Right atrium auricular region (tissue), 2 donors: ENCODE measurements at places on chromosomes 12 and 14. TPM values are rescaled to one million over a fixed set of nuclear protein-coding genes. Genes with fewer than 3 reads are reported as not detected.

CNTN1 gene
- 0.19 TPM for total RNA-seq

WDR89 gene
- total RNA-seq = 4.2 TPM

WNT1 gene
- not detected for total RNA-seq

PRB2 gene
- not detected for total RNA-seq

KRT75 gene
- not detected for total RNA-seq

SLC10A1 gene
- total RNA-seq = 0.16 TPM

DNA sequence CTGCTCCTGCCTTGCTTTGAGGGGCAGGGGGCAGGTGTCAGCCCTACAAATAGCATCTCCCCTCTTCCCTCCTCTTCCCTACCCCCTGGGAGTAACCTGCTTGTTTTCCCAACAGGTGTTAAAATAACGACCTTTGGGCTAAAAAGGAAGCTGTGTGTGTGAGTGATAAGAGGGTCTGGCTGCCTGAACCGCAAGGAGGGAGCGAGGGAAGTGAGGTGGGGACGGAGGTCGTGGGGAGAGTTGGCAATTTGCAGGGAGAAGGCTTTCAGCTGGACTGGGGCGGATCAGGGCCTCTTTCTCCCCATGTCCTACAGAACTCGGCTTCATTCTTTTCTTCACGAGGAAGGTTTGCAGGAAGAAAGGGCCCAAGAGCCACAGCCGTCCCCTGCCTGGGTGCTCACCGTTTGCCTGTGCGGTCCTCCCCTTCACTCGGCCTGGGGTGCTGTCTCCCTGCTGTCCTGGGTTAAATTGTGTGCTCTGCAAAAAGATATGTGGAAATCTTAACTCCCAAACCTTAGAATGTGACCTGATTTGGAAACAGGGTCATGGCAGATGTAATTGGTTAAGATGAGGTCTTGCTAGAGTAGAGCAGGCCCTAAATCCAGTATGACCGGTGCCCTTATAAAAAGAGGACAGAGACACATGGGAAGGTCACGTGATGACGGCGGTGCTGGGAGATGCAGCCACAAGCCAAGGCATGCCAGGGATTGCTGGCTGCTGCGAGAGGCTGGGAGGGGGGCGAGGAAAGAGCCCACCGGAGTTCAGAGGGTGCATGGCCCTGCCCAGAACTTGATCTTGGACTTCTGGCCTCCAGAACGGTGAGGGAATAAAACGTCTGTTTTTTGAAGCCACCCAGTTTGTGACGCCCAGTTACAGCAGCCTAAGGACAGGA is 38.7 kb upstream of the NCOR2 start:
- H3K4me3 ChIP-seq = no peak overlapping the region
- peaks cover 18% of the 10 kb centered on the region for H3K4me1 ChIP-seq
- no peak for DNase-seq
- no peaks in the 10 kb centered on the region for H3K27me3 ChIP-seq

DNA sequence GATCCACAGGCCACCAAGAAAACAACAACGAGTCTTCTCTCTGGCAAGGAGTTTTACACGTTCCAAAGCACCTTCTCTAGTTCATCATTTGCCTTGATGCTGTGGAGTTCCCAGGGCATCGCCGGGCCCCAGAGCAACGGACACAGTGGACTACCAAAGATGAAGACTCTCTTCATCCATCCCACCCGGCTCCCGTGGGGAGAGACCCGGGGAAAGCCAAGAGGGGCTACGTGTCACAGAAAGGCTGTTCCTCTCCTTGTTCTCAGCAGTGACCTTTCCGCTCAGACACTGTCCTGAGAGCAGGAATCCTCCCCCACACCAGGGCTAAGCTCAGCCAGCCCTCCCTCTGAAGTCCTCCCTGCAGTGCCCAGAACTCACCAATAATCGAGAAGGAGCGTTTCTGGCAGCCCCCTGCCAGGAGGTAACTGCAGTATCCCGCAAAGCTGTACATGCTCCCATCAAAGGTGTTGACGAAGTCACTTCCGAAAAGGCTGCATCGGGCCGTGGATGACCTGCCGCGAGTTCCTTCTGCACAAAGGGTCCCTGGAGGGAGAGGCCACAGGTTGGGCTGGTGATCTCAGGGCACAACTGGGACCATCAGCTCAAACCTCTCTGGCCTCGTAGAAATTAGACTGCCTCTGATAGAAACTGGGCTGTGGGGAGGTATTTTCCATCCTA is 3.5 kb downstream of the VWF start:
- H3K27ac ChIP-seq = peak overlapping the region; percentile 75
- no peak for DNase-seq
- H3K4me1 ChIP-seq = peaks cover 3% of the 10 kb centered on the region
- peak overlapping the region; percentile 48 for H3K4me3 ChIP-seq
- no peaks in the 10 kb centered on the region for H3K36me3 ChIP-seq

DNA sequence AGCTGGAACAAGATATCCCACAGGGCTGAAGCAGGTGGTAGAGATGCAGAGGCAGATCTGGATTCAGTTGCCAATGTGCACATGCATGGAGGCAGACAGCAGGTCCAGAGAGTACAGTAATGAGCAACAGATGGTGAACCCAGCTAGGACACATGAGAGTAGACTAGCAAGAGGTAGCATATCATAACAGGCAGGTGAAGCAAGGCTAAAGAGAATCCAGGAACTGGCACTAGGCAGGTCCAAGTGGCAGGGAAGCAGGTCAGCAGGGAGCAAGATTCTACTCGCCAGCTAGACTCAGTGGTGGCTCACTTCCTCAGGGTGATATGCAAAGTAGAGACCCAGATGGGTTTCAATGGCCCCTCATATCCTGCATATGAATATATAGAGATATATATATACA is 15.3 kb upstream of the MYF6 start:
- no peaks in the 10 kb centered on the region for H3K27me3 ChIP-seq
- H3K36me3 ChIP-seq = no peaks in the 10 kb centered on the region
- no peak overlapping the region for H3K4me3 ChIP-seq

DNA sequence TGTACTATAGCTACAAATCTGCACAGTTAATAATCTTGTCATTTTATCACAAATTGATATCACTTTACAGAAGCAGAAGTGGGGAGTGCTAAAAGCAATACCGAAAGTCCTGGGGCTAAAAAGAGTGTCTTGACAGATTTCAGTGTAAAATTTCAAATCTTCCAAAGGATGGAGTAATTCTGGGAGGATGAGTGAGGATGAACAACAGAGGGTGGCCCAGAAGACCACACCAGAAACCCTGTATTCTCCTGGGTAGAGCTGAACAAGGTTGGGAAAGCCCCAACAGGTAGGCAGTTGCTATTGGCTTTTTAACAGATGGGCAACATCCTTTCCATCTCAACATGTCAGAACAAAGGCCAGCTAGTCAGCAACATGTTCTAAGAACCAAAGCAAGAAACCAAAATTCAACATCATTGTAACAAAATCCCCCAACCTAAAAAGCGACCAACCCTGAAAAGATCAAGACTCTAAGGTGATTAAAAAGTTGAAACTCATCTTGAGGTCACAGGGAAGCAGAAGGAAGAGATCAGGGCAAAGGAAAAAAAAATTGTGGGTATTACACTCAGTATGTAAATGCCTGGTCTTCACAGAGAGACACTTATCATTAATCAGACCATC is 38.8 kb downstream of the CBX5 start:
- no peak overlapping the region for H3K27ac ChIP-seq
- no peaks in the 10 kb centered on the region for H3K27me3 ChIP-seq
- peaks cover 14% of the 10 kb centered on the region for H3K36me3 ChIP-seq
- H3K4me3 ChIP-seq = no peak overlapping the region
- DNase-seq = no peak

GRCh38 chr14:75487155-75487671 is 35.1 kb upstream of the BATF start:
- H3K27me3 ChIP-seq = no peaks in the 10 kb centered on the region
- no peaks in the 10 kb centered on the region for H3K36me3 ChIP-seq
- H3K27ac ChIP-seq = no peak overlapping the region

GRCh38 chr12:107360482-107360881 is 267.1 kb upstream of the CRY1 start:
- no peaks in the 10 kb centered on the region for H3K36me3 ChIP-seq
- H3K4me3 ChIP-seq = no peak overlapping the region
- no peaks in the 10 kb centered on the region for H3K4me1 ChIP-seq

DNA sequence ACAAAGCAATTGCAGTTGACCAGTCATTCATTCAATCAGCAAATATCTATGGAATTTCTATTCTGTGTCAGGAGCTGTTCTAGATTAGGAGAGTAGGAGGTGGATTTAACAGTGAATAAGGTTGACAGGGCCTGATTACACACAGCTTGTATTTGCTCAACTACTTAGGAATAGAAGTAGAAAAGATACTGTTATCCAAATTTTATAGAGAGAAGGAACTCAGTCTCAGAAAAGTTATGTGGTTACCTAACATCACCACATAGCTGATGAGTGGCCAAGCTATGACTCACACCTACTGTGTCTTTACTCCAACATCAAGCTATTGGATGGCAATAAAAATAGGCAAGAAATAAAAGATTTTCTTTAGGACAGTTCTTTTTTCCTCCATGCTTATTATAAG is 374.8 kb downstream of the RMST start:
- no peak overlapping the region for H3K27ac ChIP-seq
- H3K27me3 ChIP-seq = no peaks in the 10 kb centered on the region
- no peak for DNase-seq
- H3K4me1 ChIP-seq = no peaks in the 10 kb centered on the region
- no peak overlapping the region for H3K4me3 ChIP-seq
- H3K36me3 ChIP-seq = no peaks in the 10 kb centered on the region

DNA sequence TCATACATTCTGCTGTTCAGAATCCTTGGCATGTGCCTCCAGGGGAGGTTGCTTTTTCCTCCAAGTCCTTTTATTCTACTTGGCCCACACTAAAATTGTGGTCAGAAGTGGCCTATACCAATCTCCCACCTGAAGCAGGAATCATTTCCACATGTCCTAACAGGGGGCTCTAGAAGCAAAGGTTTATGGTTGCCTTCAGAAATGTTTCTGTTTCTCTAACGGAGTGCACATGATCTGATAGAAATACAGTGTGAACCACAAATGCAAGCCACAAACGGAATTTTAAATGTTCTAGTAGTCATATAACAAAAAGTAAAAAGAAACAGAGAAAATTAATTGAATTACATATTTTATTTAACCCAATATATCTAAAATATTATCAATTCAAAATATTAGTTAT is 4.0 kb downstream of the PTGER2 start:
- H3K36me3 ChIP-seq = no peaks in the 10 kb centered on the region
- no peaks in the 10 kb centered on the region for H3K4me1 ChIP-seq

DNA sequence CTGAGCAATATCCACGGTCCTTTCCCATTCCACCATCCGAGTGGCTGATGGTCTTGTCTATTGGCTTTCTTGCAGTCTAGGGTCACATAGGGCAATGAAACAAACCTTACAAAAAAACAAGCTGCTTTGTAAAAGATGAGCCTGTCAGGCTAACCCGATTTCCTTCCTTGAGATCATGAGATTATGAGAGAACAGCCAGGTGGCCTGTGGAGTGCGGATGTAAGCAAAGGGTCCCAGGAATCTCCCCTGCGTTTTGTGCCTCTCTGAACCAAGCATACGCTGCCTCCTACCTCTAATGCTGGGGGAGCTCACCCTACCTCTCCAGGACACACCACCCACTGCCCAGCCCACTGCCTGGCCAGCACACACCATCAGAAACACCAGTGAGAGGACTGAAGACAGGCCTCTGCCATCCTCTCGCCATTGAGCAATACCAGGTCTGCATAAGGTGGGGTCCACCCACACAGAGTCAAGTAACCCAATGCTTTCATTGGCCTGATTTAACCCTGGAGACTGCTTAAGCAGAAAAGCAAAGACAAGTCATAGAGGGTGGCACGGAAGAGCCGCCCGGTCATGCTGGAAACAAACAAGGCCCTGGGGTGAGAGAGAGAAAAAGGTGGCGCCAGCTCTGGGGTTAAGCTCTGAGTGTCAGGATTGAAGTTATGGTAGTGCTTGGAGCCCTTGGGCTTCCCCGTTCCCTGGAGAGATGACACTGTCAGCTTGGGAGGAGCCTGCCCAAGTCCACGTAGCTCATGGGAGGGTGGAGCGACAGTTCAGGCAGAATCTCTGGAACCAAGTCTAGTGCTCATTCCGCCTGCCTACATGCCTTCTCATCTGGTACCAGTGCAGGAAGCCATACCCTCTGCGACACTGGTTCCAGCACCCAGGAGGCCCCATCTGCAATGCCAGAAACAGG is 46.6 kb downstream of the CALM1 start:
- DNase-seq = no peak
- no peaks in the 10 kb centered on the region for H3K4me1 ChIP-seq
- no peak overlapping the region for H3K4me3 ChIP-seq
- H3K27me3 ChIP-seq = no peaks in the 10 kb centered on the region

- no peak overlapping the region for H3K4me3 ChIP-seq
- DNase-seq = no peak
These were observed 305.9 kb upstream of the G2E3 start for GRCh38 chr14:30252783-30253674.

GRCh38 chr12:6947615-6948014 is 3.5 kb upstream of the PTPN6 start:
- H3K4me3 ChIP-seq = no peak overlapping the region
- DNase-seq = no peak
- H3K4me1 ChIP-seq = no peaks in the 10 kb centered on the region
- peaks cover 11% of the 10 kb centered on the region for H3K36me3 ChIP-seq
- no peak overlapping the region for H3K27ac ChIP-seq
- H3K27me3 ChIP-seq = no peaks in the 10 kb centered on the region

- H3K4me3 ChIP-seq = peak overlapping the region; percentile 60
- H3K36me3 ChIP-seq = no peaks in the 10 kb centered on the region
- H3K4me1 ChIP-seq = peaks cover 27% of the 10 kb centered on the region
These were observed 1.2 kb upstream of the PTGER2 start for GRCh38 chr14:52312931-52313355.

GRCh38 chr12:6374786-6375160 is 590 bp downstream of the SCNN1A start:
- peaks cover 34% of the 10 kb centered on the region for H3K4me1 ChIP-seq
- H3K36me3 ChIP-seq = no peaks in the 10 kb centered on the region
- no peak for DNase-seq
- H3K4me3 ChIP-seq = no peak overlapping the region
- no peak overlapping the region for H3K27ac ChIP-seq

GRCh38 chr12:61098031-61098580 is 1162.1 kb upstream of the USP15 start:
- no peak overlapping the region for H3K4me3 ChIP-seq
- H3K27me3 ChIP-seq = no peaks in the 10 kb centered on the region
- DNase-seq = no peak
- H3K27ac ChIP-seq = no peak overlapping the region
- H3K4me1 ChIP-seq = no peaks in the 10 kb centered on the region

DNA sequence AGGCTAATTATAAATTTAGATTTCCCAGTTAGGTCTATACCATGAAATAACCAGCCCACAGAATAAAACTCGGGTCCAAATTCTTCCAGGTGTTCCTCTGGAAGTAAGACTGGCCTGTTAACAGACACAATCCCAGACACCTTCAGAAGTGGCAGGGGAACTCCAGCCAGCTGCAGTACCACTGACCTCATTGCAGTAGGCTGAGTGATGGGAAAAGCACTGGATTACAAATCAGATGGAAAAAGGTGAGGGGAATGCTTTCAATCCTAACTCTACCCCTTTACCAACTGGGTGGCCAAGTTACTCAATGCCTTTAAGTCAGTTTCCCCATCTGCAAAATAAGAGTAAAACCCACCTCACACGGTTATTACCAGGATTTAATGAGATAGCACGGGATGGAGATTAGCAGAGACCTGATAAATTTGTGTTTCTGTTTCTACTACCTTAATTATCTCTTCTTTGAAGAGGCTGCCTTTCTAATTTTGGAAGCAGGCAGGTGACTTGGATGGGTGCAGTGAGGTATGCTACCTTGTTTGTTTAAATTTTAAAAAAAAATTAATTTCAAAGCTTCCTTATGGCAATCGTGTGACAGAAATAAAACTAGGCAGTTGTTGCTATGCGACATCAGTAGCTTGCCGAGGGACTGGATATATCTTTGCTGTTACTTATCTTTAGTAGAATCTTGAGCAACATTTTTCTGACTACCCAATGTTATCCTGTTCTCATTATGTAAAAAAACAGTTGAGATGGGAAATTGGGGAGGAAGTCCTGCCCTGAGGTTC is 167.3 kb upstream of the GRIN2B start:
- no peak overlapping the region for H3K27ac ChIP-seq
- H3K27me3 ChIP-seq = no peaks in the 10 kb centered on the region
- no peaks in the 10 kb centered on the region for H3K36me3 ChIP-seq
- no peak for DNase-seq
